ENCODE measurements at places on chromosomes 13 and 19.

GRCh38 chr13:74930402-74931165, 551.4 kb downstream of the TBC1D4 start:
- peak; percentile 88 for DNase-seq

DNA sequence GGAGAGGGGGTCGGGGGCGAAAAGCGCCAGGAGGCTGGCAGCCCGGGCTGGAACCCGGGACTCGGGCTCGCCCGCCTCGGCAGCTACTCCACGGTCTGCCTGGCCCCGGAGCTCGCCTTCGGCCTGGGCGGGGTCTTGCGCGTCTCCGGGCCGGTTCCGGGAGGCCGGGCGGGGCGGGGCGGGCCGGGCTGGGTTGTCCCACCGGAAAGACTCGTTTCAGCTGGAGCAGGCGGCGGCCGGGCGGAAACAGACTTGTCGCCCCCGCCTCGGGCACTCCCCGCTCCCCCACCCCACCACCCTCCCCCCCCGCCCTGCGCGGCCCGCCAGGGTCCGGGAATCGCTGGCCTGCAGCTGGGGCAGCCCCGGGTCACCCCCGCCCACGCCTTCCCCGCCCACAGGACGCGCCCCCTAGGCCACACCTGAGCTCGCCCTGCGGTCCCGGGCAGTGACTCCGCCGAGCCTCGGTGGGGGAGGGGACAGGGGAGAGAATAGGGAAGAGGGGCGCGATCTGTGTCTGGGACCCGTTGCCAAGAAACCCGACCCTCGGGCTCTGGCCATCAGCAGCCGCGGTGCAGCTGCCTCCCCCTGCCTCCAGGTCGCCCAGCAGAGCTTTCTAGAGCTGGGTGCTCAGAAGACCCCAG, 109.4 kb downstream of the KCTD15 start:
- DNase-seq, result peak; percentile 35

DNA sequence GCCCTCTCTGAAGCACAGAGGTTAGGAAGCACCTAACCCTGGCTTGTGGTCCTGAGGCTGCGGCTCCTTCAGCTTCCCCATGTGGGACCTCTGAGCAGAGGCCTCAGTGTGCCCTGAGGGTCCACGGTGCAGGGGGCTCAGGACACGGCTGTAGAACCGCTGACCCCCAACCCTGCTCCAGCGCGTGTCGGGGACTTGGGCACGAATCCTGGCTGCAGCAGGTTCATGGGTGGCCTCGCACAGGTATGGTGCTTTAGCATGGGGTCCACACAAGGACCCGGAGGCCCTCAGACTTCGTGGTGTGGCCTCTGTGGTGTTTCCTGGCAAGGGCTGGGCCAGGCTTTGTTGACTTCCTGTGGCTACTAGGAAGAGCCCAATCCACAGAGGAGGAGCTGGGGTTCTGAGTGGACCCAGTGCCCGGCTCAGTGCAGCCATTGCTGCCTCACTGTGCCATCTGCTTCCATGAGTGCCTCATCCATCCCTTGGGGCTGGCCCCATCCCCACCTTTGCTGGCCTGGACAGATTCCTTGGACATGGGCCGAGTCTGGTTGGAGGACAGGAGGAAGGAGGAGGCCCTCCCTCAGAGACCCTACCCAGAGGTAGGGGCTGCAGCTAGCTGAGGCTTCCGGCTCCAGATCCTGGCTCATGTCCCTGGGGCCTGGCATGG, 24.5 kb downstream of the ZBTB7A start:
- DNase-seq, result no peak

GRCh38 chr19:53992211-53992610, 774 bp downstream of the CACNG6 start:
- no peak for DNase-seq

Data from GM23248 (cell line).